Vagina (tissue), 2 donors: ENCODE measurements at places on chromosomes 13 and 19. TPM values are rescaled to one million over a fixed set of nuclear protein-coding genes. Genes with fewer than 3 reads are reported as not detected.

Gene TINCR
- 37.1 TPM for total RNA-seq

DNA sequence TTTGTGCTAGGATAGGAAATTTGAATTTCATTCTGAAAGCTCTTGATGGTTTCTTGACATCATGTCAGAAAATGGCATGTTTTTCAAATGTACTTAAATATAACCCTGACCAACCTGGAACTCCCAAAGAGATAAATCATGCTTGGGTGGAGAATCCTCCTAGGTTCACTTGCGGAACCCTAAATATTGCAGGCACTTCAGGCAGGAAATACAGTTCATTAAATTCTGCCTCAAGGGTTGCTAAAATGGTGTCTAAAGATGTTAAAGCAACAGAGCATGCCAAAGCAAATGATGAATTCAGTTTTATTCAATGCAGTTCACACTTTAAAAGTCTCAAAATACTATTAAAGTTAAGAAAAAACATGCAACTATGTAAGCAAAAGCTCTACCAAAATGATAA, 415.9 kb downstream of the SLITRK6 start:
- DNase-seq = no peak

DNA sequence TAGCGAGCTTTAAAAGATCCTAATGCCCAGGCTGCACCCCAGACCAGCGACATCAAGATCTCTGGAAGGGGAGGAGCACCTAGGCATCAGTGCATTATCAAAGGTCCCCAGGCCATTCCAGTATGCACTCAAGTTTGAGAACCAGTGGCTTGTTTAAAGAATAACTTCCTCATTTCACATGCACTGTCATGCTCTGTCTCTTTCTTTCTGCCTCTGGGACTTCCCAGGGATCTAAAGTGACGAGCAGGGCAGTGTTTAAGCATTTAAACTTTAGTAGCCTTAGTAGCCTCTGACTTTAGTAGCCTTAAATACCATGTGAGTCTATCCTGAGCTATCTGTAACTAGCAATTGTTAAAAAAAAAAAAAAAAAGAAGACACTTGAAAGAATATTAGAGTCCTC, 8.9 kb upstream of the FARP1 start:
- DNase-seq = no peak

- DNase-seq = no peak
Observed at GRCh38 chr19:408441-408901, 476 bp downstream of the C2CD4C start.

Gene ERICH6B
- total RNA-seq = not detected

Gene TEX101
- total RNA-seq = not detected

GRCh38 chr13:20848203-20848602, 54.3 kb downstream of the XPO4 start:
- no peak for DNase-seq

DNA sequence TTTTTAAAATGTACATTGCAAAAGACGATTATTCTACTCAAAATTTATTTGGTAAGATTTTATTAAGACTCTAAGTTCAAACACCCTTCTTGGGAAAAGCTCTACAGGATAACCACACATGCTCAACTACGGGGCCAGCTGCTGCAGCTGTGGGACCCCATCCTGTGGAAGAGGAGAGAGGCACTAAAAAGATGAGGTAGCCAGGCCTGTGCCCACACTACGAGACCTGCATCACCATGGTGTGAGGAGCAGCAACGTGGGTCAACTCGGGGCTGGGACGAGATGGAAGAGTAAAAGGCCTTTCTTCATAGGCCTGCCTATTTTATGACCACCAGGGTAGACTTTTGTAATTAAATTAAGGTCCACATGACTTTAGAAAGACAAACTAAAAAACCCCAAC, 4.6 kb upstream of the CCNP start:
- no peak for DNase-seq

DNA sequence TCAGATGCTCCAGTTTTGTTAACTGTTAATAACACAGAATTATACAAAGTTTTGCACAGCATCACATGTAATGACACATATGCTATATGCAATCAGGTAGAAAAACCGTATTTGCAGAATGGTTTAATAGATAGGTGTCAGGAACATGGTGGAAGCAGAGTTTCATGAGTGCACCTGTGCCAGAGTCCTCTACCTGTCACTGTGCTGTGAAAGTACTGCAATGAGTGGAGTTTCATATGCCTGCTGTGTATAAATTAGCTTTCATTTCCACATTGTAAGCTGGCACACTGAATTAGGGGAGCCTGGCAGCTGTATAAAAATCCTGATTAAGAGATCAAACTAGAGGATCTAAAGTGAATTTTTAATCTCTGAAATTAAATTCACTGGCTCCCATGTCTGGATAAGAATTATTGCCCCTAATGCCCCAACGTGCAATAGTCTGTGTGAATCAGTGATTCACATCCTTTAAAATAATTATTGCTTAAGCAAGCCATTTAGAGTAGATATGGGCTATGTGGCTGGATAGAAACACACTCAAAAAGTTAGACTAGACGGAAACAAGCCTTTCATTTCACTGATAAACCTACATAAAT, 8.5 kb upstream of the EEF1AKMT1 start:
- DNase-seq = no peak

Gene ARHGEF1
- 114 TPM for total RNA-seq

Gene CEACAM5
- total RNA-seq = 52.1 TPM

GRCh38 chr19:36483653-36484052, 5.7 kb downstream of the ZNF566 start:
- DNase-seq = no peak

Gene PRR36
- not detected for total RNA-seq

Gene DNASE2
- 23.6 TPM for total RNA-seq

GRCh38 chr19:16868423-16869130, 20.2 kb upstream of the F2RL3 start:
- no peak for DNase-seq

DNA sequence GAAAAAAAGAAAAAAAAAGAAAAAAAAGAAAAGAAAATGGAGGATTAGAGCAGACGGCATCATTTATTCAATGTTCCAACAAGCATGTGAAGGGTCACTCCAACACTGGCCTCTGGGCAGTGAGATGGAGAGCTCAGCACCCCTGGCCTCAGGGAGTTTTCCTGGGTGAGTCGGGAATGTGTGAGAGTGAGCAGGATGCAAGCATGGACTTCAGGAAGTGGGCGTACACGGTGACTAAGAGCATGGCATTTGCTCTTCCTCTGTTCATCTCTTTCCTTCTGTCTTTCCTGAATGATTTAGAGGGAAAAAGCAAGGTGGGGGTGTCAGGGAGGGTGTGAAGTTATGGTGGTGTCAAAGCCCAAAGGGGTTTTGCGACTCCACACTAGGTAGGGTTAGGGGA, 682 bp upstream of the CABP5 start:
- DNase-seq = no peak

Gene CGB2
- total RNA-seq = not detected

- DNase-seq = no peak
Observed at GRCh38 chr13:39283072-39283471, 244.8 kb downstream of the NHLRC3 start.

GRCh38 chr13:50152655-50153309, 137.5 kb downstream of the KCNRG start:
- DNase-seq = no peak

DNA sequence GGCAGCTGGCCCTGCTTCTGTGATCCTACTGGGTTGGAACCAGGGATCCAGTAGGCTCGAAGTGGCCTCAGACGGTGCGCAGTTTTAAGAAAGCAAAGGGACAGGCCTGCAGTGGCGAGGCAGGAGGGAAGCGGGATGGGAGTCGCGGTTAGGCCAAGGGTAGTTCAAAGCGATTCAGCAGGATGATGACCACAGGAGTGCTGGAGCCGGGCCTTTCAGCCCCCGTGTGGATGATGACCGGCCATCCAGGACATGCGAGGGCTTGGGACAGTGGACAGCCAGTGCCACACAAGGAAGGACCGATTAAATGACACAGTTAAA, 854 bp downstream of the RNASEH2B start:
- DNase-seq = no peak

- no peak for DNase-seq
Observed at GRCh38 chr19:54727562-54727961, 3.3 kb downstream of the KIR3DL3 start.

- no peak for DNase-seq
Observed at GRCh38 chr19:18735324-18735723, 51.8 kb downstream of the CRTC1 start.

DNA sequence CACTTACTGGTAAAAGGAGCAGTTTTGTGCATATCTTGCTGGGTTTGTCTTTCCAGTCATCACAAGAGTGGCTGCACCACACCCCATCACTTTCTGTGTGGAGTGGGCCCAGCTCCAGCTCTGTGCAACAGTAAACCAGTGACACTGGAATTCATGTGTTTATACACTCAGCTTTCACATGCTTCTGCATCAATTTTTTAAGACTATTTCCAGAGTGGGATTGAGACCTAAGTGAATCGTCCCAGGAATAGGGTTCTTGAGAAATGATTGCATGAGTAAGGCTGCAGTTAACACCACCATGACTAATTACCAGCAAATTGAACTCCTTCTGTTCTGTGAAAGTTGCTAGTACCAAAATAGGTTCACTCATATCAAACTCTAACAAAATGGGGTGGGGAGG, 5.3 kb upstream of the CFAP97D2 start:
- DNase-seq = no peak

Gene BEST2
- 1.2 TPM for total RNA-seq

DNA sequence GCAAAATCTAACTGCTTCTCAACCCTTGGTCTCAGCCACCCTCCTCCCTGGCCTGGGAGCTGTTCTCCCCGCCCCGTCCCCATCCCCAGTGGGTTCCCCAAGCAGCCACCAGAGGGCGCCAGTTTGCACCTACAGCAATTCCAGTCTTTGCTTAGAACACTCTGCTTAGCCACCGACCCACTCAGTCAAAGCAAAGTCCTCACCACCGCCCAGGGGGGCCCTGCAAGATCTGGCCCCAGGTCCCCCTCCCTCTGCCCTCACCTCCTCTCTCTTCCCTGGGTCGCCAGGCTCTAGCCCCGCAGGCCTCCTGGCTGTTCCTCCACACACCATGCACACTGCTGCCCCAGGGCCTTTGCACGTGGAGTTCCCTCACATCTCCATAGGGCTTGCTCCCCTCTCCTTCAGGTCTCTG, 12.4 kb downstream of the TMEM143 start:
- DNase-seq = no peak

Gene CAMSAP3
- 12.8 TPM for total RNA-seq
